ENCODE measurements at places on chromosomes 3 and 15. TPM values are rescaled to one million over a fixed set of nuclear protein-coding genes. Genes with fewer than 3 reads are reported as not detected.

GRCh38 chr3:128763967-128764366 lies 38.0 kb downstream of the RAB7A start:
- DNase-seq = no peak

- DNase-seq = no peak
These were observed 25.7 kb upstream of the RAD18 start for GRCh38 chr3:8988791-8989558.

- peak; percentile 67 for DNase-seq
These were observed 29.0 kb downstream of the CCDC33 start for GRCh38 chr15:74265046-74265639.

DNA sequence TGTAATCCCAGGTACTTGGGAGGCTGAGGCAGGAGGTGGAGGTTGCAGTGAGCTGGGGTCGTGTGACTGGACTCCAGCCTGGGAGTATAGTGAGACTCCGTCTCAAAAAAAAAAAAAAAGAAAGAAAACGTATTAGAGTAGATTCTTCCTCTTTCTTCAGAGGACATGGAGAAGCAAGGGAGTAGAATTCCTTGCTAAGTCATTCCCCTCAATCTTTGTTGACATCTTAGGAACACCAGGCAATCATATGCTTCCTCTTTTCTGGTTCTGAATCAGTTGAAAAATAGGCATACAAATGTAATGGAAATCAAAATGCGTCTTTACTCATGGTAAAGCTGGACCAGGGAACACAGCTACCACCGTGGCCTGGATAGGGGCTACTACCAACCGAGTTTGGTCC lies 38.3 kb upstream of the ATOSA start:
- no peak for DNase-seq

MESP1 gene
- 1.3 TPM for polyA plus RNA-seq

Data from renal pelvis (tissue), 12 donors.